ENCODE measurements at places on chromosomes 3 and 15.

DNA sequence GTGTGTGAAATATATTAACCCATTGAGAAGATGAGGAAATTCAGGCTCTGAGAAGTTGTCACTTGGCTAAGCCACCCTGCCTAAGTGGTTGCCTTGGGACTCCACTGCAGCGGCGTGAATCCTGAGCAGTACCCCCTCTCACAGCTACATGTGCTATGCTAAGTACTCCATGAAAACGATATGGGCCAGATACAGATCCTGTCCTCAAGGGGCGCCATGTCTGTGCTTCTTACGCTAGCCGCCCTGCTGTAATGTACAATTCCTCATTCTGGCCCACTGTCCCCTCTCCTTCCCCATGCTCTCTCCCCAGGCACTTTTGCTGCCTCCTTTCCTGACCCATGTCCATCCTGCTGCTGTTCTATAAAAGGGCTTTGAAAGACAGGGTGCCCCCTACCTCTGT is 140.3 kb downstream of the FEZF2 start:
- no peak for DNase-seq

DNA sequence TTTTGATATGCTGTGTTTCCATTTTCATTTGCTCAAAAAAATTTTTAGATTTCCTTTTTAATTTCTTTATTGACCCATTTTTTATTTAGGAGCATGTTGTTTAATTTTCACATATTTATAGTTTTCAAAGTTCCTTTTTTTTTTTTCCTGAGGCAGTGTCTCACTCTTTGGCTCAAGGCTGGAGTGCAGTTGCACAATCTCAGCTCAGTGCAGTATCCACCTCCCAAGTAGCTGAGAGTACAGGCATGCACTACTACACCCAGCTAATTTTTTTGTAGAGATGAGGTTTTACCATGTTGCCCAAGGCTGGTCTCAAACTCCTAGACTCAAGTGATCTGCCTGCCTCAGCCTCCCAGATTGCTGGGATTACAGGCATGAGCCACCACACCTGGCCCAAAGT is 36.2 kb downstream of the PFN2 start:
- no peak for DNase-seq

DNA sequence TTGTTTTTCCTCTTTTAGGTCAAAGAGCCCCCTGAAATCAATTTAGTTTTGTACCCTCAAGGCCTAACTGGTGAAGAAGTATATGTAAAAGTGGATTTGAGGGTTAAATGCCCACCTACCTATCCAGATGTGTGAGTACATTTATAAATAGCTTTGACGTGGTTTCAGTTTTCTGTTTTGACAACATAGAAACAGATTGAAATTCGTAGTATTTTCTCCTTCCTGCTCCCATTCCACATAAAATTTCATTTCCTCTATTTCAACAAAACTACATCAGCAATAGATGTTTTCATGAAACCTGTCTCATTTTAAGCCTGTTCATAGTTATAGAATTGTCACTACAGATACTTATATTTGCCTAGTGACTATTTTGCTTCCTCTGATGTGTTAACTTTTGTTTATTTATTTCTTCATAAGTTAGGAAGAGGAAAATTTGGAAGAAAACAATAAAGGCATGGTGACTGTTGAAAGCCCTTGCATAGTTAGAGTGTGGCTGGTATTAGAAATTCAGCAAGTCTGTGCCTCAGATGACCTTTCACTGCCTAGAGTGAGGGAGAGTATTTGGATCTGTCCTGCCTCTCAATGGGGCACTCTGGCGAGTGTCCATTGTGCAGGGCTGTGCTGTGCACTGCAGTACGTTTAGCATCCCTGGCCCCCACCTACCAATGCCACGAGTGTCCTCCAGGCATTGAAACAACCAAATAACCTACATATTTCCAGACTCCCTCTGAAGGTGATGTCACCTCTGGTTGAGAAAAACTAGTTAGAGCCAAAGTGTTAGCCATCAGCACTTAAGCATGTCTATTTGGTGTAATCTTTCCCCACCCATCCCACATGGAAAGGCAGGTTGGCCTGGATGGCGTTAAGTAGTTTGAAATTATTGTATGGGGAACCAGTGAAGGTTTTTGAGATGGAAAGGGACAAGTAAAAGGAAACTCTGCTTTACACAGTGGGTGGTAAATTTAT is 5.9 kb downstream of the EIF2AK4 start:
- no peak for DNase-seq

- no peak for DNase-seq
Observed at GRCh38 chr3:134317106-134317947, 56.9 kb downstream of the AMOTL2 start.

DNA sequence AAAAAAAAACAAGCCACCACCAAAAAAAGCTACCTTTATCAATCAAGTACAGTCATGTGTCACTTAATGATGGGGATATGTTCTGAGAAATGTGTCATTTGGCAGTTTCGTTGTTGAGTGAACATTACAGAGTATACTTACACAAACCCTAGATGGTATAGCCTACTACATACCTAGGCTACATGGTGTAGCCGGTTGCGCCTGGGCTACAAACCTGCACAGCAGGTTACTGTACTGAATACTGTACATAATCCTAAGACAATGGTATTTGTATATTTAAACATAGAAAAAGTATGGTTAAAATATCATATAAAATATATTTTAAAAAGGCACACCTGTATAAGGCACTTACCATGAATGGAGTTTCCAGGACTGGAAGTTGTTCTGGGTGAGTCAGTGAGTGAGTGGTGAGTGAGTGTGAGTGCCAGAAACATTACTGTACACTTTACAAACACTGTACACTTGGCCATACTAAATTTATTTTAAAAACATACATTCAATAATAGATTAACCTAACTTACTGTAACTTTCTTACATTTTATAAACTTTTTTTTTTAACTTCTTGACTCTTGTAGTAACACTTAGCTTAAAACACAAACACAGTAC is 25.9 kb upstream of the JMJD7 start:
- DNase-seq: peak; percentile 21

DNA sequence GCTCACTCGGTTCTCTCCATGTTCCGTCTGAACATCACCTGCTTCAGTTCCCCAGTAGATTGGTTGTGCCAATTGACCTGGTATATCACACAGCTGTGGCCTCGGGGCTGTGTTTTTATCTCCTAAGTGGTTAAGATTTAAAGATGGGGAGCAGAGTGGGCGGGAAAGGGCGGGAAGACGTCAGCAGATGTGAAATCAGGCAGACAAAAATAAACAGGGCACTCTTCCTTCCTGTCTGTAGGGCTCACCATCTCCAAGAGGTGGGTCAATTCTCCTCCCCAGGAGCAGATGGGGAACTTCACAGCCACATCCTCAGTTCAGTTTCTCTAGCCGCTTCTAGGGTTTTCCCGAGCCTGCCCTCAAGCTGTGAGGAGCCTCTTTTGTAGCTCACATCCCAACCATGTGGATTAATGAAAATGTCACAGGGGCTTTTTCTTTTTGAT is 26.8 kb upstream of the LIMD1 start:
- no peak for DNase-seq

- no peak for DNase-seq
Observed at GRCh38 chr15:50415752-50416404, 8.3 kb upstream of the USP8 start.

DNA sequence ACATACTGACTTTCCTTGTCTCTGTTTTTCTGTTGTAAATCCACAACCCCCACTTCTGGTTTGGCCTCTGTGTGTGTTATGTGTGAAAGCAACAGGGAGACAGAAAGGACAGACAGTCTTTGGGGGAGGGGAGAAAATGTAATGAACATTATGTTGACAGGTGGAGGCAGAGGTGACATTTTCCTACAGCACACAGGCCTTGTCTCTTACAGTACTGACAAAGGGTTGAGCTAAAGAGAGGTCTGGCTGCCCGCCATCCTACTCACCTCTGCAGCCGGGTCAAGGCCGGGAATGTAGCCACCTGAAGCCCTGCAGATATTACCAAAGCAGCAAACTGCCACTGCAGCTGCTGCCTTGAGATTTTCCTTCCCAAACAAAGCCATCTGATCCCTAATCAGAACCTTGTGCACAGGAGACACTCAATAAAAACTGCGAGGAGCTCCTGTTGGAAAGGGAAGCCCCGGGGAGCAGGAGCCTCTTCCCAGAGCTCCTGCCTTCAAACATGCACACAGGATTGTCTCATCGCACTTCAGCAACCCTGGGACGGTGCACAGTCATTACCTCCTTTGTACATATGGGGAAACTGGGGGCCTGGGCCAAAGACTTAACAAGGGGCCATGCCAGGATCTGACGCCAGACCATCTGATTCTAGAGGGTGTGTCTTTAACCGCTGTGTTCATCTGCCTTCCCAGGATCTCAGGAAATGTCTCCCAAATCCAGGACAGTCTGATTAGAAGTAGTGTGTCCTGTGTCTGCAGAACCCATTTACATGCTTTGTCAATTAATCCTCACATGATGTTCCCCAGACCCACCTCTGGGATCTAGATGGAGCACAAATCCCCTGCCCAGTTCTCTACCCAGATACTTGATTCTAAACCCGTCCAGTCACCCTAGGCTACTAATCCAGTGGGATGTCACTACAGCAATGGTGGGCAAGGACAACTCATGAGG is 14.2 kb downstream of the MYO5C start:
- no peak for DNase-seq

- DNase-seq: no peak
Observed at GRCh38 chr3:4601892-4602291, 108.7 kb downstream of the ITPR1 start.

- no peak for DNase-seq
Observed at GRCh38 chr3:13767896-13768295, 112.0 kb downstream of the WNT7A start.

DNA sequence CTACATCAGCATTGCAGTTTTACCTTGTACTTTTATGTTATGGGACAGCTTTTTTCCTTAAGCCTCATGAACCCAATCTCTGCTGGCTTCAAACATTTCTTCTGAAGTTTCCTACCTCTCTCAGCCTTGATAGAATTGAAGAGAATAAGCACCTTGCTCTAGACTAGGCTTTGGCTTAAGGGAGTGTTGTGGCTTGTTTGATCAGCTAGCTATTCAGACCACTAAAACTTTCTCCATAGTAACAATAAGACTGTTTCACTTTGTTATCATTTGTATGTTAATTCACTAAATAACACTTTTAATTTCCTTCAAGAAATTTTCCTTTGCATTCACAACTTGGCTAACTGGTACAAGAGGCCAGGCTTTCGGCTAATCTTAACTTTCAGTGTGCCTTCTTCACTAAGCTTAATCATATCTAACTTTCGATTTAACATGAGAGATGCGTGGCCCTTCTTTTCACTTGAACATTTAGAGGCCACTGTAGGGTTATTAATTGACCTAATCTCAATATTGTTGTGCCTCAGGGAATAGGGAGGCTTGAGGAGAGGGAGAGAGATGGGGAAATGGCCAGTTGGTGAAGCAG is 8.1 kb upstream of the TIGIT start:
- no peak for DNase-seq

- DNase-seq: no peak
Observed at GRCh38 chr3:17500618-17501017, 241.8 kb downstream of the TBC1D5 start.

- DNase-seq: no peak
Observed at GRCh38 chr3:59212128-59212779, 162.4 kb upstream of the CFAP20DC start.

GRCh38 chr3:129360171-129360611 is 68.2 kb downstream of the EFCAB12 start:
- DNase-seq: no peak

GRCh38 chr3:99630815-99631214 is 7.6 kb upstream of the COL8A1 start:
- no peak for DNase-seq

- no peak for DNase-seq
Observed at GRCh38 chr3:182142928-182143327, 431.2 kb downstream of the SOX2 start.

- no peak for DNase-seq
Observed at GRCh38 chr3:147393261-147393942, 12.9 kb downstream of the ZIC4 start.
